Thoracic aorta (tissue), 2 donors: ENCODE measurements at places on chromosomes 16 and 17.

- DNase-seq, result no peak
Measured at GRCh38 chr16:67029254-67030096, 526 bp downstream of the CBFB start.

GRCh38 chr17:74545843-74546230 lies at the start of gene CD300C:
CD300C (minus strand) TSS chr17:74546115; CDS start chr17:74545782, 333 bp downstream.
- DNase-seq, result no peak

DNA sequence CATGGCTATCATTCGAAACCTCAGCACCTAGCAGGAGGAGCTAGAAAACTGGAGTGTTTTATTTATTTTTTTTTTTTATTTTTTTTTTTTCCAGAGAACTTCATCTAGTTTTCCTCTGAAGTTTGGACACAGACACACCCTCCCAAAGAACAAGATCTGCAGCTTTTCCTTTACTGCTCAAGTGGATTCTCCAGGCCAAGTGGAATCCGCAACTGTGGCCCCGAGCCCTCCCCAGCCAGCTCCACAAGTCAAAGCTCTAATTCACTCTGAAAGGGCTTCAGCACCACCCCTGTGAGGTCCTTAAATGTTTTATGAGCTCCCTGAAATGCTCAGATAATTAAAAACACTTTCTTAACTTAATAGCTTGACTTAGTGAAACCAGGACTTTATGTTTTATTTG lies 332.1 kb upstream of the DYNLRB2 start:
- no peak for DNase-seq

DNA sequence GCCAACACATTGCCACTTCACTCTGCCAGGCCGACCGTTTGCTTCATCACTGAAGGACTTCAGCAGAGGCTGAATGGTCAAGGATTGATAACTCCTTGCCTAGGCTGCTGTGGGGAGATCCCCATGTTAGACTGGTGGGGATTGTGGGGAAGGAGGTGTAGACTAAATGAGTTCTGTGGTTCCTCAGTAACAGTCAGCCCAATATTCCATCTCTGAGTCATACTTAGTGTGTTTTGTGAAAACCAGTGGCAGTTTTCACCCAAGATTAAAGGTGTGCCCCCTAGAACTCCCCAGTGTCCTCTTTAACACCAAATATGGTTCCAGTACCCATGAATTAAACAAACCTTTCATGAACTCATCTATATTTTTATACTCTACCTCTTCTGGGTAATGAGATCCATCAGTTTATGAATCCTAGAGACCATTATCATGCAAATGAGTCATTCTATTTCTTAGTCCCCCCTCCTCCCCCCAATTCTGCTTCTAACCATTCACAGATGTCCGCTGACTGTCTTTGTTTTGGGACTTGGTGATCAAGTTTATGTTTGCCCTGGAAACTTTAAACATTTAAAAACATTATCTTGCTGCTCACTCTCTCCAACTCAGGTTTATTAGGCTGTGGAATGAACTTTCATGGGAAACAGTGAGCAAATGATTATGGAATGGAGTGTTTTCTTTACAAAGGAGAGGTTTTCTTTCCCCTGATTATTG lies 66.8 kb upstream of the GAS7 start:
- no peak for DNase-seq

GRCh38 chr17:77654850-77655249 lies 303.7 kb upstream of the TNRC6C start:
- DNase-seq, result no peak

- no peak for DNase-seq
Measured at GRCh38 chr16:48385253-48386150, at the start of gene SIAH1. SIAH1 (minus strand) TSS chr16:48385413; CDS start chr16:48362428, 22,985 bp downstream.
